Activated naive CD4-positive, alpha-beta T cell (primary cell): ENCODE measurements at places on chromosomes 5 and 9.

DNA sequence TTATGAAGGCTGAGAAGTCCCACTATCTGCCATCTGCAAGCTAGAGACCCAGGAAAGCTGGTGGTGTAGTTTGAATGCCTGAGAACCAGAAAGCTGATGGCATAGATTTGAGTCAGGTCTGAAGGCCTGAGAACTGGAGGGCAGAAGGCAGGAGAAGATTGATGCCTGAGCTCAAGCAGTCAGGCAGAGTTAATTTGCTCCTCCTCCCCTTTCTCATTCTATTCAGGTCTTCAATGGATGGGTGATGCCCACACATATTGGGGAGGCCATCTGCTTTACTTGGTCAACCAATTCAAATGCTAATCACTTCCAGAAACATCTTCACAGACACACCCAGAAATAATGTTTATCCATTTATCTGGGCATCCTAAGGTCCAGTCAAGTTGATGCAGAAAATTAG lies 87.6 kb upstream of the CPLX2 start:
- no peak for DNase-seq

GRCh38 chr5:112604732-112605630 lies 132.7 kb upstream of the APC start:
- no peak for DNase-seq

DNA sequence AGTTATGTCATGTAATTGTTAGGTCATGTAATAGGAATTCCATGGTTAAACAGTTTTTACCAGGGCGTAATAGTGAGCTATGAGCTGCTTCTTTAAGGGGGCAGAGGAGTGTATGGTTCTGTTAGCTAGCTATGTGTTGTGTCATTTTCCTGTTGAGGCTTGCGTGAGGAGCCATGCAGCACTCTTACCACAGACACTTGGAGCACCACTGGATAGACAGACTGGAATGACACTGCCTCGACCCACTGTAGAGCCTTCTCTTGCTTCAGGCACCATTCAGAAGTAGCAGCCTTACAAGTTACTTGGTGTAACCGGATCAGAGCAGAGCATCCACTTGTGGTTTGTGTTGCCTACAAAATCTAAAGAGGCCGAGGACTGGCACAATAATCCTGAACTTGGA lies 28.3 kb upstream of the STOM start:
- no peak for DNase-seq

DNA sequence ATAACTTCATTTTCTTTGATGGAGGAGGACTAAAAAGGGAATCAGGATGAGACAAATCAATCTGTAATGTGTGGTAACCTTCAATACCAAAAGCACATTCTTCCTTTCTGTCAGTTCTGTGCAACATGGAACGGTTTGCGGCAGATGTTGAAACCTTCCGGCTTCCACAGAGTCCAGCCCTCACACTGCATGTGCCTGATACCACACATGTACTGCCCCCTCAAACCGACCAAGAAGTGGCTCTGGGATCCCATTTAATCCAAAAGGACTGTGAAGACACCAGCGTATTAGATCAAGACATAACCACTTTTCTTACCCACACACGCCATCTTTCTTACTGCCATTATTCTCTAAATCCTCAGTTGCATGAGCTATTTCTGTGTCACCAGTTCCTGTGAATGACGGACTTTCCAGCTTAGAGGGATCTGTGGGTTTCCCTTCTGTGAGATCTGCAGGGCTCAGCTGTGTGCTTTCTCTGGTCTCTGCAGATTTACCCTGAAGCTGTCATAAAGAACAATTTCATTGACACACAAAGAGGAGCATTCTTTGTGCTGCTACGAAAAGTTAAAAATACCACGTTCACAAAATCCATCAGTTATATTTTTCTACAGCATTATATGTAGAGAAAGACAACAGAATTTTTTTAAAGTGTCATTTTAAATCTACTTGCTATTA lies 25.8 kb downstream of the NSUN2 start:
- DNase-seq = no peak

- no peak for DNase-seq
Measured at GRCh38 chr5:102666164-102666946, 88.8 kb upstream of the PAM start.

GRCh38 chr9:127867356-127868277 lies 9.9 kb downstream of the AK1 start:
- DNase-seq = no peak

DNA sequence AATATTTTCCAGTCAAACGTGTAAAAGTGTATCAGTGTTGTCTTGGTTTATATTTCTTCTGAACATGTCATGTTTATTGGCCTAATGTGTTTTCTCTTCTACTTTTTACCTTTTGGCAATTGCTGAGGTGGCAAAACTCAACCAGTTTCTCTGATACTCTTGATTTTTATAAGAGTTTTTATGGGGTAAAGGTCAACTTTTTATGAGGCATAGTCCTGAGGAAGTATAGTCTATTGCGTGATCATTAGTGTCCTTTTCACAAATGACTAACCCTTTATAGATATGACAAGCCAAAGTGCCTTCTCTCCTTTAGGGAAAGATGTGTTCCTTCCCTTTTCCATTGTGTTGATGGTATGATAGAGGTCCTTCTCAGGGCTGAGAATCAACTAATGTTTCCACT lies 32.9 kb downstream of the OCLN start:
- DNase-seq = no peak

GRCh38 chr5:31095796-31096195 lies 97.7 kb upstream of the CDH6 start:
- no peak for DNase-seq

GRCh38 chr9:106981396-106982287 lies 118.7 kb downstream of the ZNF462 start:
- no peak for DNase-seq

GRCh38 chr5:150465927-150466326 lies 16.4 kb upstream of the RPS14 start:
- no peak for DNase-seq

- DNase-seq = no peak
Measured at GRCh38 chr5:137487600-137487999, 11.5 kb downstream of the SPOCK1 start.

- DNase-seq = no peak
Measured at GRCh38 chr5:63245271-63245670, 666.7 kb downstream of the LRRC70 start.

GRCh38 chr5:16467363-16468219 lies 2.0 kb upstream of the ZNF622 start:
- DNase-seq = no peak

DNA sequence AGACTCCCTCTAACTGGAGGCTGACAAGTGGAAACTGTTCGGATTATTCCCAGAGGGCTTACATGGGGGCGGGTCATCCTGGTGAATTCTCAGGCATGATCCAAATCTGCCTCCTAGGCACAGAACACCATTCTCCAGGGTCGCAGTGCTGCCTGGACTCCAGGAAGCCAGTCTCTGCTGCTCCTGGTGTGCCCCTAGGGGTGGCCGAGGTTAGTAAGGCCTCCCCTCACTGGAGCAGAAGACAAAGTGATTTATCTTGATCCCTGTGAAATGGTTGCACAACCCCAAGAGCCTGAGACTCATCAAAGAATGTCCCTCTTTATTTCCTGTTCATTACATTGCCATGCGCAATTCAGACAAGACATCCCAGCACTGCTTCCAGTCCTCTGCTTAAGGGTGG lies 17.1 kb downstream of the ADGRV1 start:
- DNase-seq = no peak

DNA sequence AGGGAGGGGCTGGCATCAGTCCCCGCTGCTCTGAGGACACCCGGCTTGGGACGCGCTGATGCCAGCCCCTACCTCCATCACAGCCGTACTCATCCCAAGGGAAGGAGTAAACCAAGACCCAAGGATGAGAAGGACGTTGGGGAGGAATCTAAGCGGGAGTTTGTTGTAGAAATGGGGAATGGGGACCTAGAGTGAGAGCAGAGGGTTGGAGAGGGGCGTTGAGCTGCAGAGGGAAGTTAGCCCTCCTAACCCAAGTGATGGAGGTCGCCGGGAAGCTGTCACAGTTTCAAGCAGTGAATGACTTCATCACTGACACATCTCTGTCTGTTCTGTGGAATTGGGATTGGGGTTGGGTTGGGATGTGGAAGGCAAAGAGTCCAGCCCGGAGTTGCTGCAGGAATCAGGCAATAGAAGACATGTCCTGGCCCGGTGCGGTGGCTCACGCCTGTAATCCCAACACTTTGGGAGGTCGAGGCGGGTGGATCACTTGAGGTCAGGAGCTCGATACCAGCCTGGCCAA lies 759 bp upstream of the SUSD1 start:
- DNase-seq = no peak

DNA sequence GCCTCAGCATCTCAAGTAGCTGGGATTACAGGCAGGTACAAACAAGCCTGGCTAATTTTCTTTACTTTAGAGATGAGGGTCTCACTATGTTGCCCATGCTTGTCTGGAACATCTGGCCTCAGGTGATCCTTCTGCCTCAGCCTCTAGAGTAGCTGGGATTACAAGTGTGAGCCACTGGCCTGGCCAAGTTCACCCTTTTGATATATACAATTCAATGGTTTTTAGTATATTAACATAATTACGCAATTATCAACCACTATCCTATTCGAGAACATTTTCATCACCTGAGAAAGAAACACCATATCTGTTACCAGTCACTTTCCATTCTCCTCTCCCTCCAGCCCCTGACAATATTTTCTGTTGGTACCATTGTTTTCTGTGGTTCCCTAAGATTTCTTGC lies 3.7 kb upstream of the CDC23 start:
- no peak for DNase-seq

DNA sequence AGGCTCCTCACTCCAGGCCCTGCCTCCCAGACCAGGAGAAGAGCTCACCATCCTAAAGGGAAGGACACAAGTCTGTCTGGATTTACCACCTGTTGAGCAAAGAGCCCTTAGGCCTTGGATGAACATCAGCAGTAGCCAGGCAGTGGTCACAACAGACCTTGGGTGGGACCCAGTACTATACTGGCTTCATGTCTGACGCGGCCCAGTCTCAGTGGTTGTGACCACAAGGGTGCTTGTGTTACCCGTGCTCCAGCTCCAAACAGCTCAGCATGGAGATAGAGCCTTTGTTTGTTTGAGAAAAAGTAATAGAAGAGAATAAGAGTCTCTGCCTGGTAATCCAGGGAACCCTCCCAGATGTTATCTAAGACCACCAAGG lies 617.4 kb downstream of the BRINP1 start:
- DNase-seq = no peak

GRCh38 chr5:136249678-136250266 lies 56.8 kb upstream of the SMIM32 start:
- no peak for DNase-seq

DNA sequence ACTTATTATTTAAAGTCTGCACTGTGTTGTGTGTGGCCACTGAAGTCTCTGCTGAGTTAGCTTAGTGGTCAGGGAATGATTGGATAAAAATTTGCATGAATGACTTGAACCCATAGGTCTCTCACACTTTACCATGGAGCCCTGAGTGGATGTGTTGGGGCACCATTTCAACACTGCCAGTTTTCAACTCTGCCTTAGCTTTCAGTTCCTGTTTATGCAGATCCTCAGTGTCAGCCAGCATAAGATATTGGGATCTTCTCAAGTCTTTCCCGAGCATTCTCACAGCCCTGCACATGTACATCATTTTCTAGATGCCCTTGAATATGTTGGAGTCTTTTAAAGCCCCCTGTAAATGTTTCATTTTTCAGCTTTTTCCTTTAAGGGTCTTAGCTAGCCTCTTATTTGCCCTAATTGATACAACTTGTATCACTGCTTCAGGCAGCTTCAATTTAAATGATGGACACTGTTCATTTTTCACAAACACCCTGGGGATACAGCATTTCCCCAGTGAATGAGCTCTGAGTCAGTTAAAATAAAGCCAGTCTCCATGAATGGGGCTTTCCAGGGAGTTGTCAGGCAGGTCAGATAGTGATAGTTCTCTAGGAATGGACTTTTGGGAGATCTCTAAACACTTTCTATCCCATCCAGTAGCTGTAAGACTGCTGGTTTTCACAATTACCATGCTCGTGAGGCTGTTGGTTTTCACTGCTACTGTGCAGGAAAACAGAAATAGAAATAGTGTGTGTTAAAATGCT lies 211.9 kb upstream of the PAPPA start:
- DNase-seq = no peak

- no peak for DNase-seq
Measured at GRCh38 chr9:22031655-22032411, 22.7 kb upstream of the CDKN2B start.

DNA sequence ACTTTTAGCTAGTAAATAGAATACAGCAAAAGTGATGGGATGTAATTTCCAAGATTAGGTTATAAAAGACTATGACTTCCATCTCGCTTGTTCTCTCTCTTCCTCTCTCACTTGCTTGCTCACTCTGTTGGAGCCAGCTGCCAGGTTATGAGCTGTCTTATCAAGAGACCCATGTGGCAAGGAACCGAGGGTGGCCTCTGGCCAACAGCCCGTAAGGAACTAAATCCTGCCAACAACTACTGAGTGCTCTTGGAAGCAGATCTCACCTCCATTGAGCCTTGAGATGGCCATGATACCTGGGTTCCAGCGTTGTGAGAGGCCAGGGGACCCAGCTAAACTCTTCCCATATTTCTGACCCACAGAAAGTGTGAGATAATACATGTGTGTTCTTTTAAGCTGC lies 636.1 kb downstream of the ACTL7B start:
- no peak for DNase-seq

- no peak for DNase-seq
Measured at GRCh38 chr9:8872802-8873201, 1073.2 kb upstream of the DMAC1 start.

DNA sequence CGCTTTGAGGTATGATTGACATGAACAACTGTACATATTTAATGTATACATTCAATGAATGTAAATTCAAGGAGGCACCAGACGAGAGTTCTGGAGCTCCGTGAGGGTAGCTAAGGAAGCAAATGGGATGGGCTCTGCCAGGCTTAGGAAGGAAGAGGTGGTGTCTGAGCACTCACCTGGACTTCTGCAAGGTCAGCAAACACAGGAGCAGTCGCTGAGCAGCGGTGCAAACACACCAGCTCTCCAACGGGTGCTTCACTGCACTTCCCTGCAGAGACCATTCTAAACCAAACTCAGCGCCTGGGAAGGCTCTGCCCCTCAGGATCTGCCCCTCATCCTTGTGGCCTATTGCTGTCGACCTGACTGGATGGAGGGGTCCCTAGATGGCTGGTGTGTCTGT lies 101.5 kb downstream of the COL23A1 start:
- DNase-seq = no peak

GRCh38 chr5:127922603-127923002 lies 161.0 kb upstream of the SLC12A2 start:
- no peak for DNase-seq

DNA sequence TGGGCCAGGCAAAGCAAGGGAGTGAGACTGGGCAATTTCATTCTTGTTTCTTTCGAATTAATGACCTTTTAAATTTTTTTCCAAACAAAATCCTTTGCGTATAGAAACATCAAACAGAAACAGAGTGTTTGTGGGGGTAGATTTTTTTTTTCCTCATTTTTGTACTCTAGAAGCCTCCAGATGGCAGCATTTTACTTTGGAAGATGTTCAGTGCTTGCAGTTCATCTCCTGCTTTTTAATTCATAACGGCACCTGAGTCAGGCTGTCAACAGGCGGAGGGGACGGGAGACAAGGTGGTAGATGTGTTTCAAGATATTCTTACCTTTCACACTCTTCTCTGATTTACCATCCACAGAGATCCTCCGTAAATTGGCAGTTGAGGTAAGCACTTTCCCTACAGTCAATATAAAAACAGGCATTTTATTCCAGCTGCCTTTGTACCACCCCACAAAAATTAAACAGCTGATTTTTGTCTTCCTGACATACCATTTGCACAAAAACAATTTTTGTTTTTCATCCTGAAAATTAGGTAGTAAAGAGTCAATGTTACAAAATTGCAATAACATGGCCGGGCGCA lies 99.5 kb upstream of the FBXL17 start:
- no peak for DNase-seq

GRCh38 chr9:136386018-136386417 lies 12.5 kb upstream of the CARD9 start:
- DNase-seq = no peak
